ENCODE measurements at places on chromosomes 6 and 20. TPM values are rescaled to one million over a fixed set of nuclear protein-coding genes. Genes with fewer than 3 reads are reported as not detected.

The DPPA5 gene
- not detected for polyA plus RNA-seq

The FBXO5 gene
- 16.7 TPM for polyA plus RNA-seq

The MYO6 gene
- 25.5 TPM for polyA plus RNA-seq

The STX11 gene
- 0.44 TPM for polyA plus RNA-seq

The DDO gene
- 2.0 TPM for polyA plus RNA-seq

The CEP43 gene
- polyA plus RNA-seq = 5.3 TPM

The SYNJ2 gene
- 17.9 TPM for polyA plus RNA-seq

The PROCR gene
- 5.3 TPM for polyA plus RNA-seq

The HSPA1B gene
- polyA plus RNA-seq = 248 TPM

The NDUFAF4 gene
- polyA plus RNA-seq = 19.2 TPM

The LY6G6D gene
- not detected for polyA plus RNA-seq

The RSPO3 gene
- polyA plus RNA-seq = 0.15 TPM

The TNFRSF6B gene
- polyA plus RNA-seq = 7.1 TPM
